ENCODE measurements at places on chromosomes 5 and 9.

DNA sequence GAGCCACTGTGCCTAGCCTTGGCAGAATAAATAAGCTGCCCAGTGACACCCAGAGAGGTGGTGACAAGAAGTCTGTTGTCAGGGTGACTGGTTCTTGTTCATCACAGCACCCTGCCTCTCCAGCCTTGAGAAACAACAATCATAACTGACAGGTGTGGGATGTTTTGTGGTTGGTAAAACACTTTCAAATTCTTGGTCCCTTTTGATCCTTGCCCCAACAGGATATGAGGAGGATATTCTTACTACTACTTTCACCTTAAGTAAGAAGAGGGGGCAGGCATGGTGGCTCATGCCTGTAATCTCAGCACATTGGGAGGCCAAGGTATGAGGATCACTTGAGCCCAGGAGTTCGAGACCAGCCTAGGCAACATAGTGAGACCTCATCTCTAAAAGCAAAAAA, 14.2 kb upstream of the FRRS1L start:
- no peak for DNase-seq

DNA sequence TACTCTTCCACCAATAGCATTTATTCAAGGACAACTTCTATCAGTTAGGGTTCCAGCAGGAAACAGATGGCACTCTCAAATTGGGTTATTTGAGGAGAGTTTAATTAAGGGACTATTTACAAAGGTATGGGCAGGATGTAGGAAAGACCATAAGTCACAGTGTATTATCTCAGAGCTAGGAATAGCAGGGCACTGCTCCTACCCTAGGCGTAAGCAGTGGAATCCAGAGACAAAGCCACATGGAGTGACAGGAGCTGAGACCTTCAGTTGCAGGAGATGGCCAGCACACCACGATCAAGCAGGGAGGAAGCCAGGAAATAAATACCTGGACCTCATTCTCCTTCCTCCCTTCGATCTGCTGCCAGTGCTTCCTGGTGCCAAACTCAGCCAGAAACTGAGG, 274.9 kb upstream of the SLC30A5 start:
- DNase-seq = no peak

GRCh38 chr9:97563458-97564135, 62.1 kb downstream of the TMOD1 start:
- DNase-seq = no peak

- DNase-seq = no peak
Measured at GRCh38 chr5:100595152-100595811, 60.1 kb downstream of the FAM174A start.

- no peak for DNase-seq
Measured at GRCh38 chr9:119101048-119101447, 268.2 kb downstream of the BRINP1 start.

DNA sequence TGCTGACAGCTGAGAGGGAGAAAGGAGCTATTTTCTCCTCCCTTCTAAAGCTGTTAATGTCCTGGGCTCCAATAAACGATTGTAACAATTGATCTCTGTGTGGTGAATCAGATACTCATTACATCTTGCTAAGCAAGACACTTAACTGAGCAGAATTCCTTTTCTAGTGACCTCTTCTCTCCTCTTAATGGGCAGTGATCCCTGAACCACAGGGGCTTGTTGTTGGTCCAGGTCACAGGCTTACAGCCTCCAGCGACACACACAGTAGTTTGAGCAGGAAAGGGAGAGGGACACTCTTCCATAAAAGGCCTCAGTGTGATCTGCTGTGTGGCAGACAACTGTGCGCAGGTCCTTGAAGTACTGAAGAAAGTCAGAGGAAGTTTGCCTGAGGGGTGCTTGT, 58.5 kb upstream of the MYO10 start:
- DNase-seq = no peak

GRCh38 chr9:134319306-134320125, 6.7 kb upstream of the RXRA start:
- no peak for DNase-seq

- no peak for DNase-seq
Measured at GRCh38 chr9:130144703-130145102, 27.5 kb upstream of the NCS1 start.
